ENCODE measurements at places on chromosomes 5 and 9.

- DNase-seq: no peak
These were observed 388.9 kb upstream of the PAPPA start for GRCh38 chr9:115764645-115765044.

DNA sequence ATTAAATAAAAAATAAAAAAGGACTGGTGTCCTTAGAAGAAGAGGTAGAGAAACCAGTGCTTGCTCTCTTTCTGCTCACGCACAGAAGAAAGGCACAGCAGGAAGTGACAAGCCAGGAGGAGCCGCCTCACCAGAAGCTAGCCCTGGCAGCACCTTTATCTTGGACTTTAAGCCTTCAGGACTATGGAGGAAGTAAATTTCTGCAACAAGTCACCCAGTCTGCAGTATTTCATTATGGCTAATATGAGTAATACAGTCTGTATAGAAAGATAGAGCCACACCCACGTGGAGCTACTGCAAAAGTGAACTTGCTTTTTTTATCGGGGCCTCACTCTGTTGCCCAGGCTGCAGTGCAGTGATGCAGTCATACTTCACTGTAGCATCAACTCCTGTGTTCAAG, 68.4 kb downstream of the PDZD2 start:
- DNase-seq: no peak

GRCh38 chr5:109553846-109554245, 135.9 kb upstream of the MAN2A1 start:
- DNase-seq: no peak

DNA sequence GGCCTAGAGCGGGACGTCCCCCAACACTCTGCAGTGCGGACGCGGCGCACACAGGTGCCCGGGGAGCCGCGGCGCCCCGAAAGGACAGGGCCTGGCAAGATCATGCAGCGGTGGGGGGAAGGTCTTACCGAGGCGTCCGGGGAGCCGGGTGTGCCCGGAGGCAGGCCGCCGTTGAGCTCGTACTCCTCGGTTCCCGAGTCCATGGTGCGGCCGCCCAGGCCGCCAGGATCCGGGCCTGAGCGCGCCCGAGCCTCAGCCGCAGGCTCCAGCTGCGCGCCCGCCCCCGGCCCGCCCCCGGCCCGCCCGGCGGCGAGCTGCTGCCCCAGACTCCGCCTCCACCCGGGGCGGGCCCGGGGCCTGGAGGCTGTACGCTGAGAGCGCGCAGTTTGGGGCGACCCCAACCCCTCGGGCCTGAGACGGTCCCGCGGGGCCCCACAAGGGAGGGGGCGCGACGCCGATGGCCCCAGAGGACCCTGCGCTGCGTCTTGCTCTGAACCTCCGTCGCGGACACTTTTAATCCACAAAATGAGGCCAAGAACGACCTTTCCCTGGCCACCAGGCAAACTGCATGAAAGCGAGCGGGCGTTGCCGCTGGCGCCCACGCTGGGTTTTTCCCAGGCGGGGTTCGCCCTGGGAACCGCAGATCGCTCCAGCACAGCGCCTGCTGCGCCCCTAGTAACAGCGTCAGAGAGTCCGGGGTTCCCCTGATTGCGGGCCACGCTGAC, at the start of gene NINJ1:
Gene NINJ1, minus strand, starts transcription at position 237 of the 725 bp plus-strand sequence. Its CDS starts 34 bp downstream, at position 203.
- peak; percentile 96 for DNase-seq

- no peak for DNase-seq
These were observed 291.3 kb downstream of the FBXL7 start for GRCh38 chr5:15791274-15791673.

DNA sequence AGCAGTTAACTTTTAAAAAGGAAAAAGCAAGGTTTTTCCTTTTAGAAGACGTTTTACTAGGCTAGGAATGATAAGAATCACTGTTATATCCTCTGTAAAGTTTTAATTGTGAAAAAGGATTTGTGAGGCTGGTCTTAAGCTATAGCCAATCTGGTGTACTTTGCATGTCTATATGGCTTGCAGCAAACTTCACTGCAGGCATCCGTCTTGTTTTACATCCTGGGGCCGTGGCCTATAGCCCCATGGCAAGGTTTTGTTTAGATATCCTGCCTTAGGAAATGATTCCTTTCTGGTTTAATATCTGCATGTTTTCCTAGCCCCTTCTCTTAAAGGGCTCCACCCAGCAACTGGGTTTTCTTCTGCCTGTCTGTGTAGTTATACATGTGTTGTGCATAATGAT, 272.8 kb downstream of the ICE1 start:
- no peak for DNase-seq

DNA sequence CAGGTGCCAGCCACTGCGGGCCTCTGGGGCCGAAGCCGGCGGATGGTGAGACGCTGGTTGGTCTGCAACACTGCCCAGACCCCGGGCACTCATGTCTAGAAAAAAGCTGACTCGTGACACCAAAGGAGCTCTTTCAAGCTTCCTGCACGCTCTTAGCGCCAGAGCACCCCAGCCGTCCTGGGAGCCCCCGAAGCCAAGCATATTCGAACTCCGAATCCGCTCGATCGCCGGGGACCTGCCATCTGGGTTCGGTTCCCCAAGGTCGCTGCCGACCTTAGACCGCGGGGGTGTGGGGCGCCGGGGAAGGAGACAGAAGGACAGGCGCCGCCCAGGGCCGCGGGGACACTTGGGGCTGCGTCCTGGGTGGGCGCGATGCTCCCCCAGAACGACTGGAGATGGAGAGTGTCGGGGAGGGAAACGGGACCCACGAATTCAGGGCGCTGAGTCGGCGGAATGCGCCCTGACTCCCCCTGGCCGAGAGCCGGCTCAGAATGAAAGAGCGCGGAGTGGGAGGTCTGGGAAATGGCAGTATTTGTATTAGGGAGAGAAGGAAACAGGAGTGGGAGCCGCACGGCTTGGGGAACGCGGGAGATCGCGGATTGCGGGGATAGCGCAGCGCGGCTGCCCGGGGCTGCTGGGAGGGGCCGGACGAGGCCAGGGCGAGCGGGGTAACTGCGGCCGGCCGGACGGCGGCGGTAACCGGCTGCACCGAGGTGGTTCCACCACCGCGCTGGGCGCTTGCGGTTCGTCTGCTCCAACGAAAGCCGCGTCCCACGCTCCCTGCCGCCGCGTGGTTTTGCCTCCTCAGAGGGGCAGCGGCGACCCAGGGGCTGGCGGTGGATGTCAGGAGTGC, 20.1 kb upstream of the MARCHF6 start:
- peak; percentile 52 for DNase-seq

GRCh38 chr5:10745133-10745532, 15.9 kb downstream of the DAP start:
- no peak for DNase-seq

GRCh38 chr5:141051521-141051866, 320 bp downstream of the PCDHB1 start:
- no peak for DNase-seq

- peak; percentile 72 for DNase-seq
These were observed 5.2 kb downstream of the IL13 start for GRCh38 chr5:132662925-132663770.

DNA sequence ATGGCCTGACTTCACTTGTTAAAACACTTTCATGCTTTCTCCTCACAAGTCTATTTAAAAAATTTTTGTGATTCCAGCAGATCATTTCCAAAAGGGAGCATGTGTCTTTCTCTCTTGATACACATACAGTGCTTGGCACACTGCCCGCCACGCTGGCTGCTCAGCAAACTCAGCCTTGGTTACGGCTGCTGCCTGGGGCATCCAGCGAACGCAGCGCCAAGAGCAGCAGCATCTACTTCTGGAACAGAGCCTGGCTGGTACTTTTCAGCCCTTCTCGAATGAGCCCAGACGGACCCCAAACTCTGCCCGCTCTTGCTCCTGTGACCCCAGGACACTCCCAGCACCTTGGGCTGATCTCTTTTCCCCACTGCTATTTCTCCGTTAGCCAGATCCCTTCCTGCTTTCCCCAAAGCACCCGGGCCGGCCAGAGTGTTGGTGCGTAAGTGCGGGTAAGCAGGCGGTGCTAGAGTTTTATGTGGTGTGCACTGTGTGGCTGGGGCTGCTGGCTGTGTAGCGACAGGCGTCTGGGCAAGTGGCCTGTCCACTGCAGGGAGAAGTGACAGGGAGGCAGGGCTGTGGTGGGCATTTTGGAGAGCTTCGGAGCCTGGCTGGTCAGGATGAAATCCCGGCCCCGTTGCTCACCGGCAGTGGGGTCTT, 73.2 kb downstream of the SH3PXD2B start:
- no peak for DNase-seq

GRCh38 chr9:649128-650074, 192.1 kb upstream of the DMRT1 start:
- no peak for DNase-seq

DNA sequence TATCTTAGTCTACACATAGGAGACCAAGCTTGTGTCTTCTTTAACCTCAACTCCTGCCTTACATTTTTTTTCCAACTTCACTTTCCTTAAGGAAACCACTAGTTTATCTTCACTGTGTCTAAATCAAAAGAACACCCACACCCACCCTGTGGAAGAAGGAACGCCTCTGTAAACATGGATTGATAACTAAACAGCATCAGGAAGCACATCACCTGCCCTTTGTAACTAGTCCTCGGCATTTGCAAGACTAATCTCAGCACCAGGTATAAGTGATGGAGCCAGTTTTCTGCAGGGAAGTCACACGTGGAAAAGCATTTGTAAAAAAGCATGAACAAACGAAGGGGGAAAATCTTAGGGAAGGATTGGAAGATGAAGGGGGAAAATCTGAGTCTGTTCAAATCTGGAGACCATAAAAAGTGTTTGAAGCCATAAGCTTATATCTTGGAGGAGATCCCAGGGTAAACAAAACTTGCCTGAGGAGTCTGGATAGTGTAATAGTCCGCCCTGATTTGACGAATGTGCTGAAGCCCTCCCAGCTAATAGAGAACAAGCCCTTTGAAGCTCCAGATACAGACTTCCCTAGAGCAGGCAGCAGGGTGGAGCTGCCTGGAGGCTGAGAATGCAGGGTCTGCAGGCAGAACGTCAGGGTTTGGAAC, 117.3 kb upstream of the LHFPL2 start:
- DNase-seq: no peak

GRCh38 chr9:132239518-132239917, 77.7 kb downstream of the NTNG2 start:
- DNase-seq: no peak

DNA sequence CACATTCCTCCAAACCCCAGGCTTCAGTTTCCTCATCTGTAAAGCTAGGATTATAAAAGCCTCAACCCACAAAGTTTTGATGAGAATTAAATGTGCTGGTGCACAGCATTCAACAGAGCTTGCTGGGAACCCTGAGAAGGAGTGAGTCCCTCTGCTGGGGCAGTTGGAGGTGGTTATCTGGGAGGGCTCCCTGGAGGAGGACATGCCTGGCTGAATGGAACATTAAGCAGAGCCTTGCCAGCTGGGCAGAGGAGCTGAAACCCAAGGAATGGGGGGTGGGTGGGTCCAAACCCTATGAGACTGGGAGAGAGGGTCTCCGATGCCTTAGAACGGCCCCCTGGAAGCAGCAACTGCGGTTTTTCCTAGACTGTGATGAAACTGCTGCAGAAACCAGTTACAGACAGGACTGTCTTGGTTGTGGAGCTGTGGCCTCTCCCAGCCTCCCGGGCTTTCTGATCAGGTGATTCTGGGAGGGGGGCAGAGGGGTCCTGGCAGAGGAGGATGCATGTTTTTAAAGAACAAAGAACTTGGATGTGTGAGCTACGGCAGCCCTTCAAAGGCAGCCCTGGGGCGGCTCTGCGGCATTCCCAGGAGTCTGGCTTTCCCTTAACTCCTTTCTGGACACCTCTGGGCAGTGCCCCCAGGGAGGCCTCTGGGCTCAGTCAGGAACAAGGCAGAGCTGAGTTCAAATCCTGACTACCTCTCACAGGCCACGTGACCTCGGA, 20.8 kb downstream of the FIBCD1 start:
- DNase-seq: no peak

DNA sequence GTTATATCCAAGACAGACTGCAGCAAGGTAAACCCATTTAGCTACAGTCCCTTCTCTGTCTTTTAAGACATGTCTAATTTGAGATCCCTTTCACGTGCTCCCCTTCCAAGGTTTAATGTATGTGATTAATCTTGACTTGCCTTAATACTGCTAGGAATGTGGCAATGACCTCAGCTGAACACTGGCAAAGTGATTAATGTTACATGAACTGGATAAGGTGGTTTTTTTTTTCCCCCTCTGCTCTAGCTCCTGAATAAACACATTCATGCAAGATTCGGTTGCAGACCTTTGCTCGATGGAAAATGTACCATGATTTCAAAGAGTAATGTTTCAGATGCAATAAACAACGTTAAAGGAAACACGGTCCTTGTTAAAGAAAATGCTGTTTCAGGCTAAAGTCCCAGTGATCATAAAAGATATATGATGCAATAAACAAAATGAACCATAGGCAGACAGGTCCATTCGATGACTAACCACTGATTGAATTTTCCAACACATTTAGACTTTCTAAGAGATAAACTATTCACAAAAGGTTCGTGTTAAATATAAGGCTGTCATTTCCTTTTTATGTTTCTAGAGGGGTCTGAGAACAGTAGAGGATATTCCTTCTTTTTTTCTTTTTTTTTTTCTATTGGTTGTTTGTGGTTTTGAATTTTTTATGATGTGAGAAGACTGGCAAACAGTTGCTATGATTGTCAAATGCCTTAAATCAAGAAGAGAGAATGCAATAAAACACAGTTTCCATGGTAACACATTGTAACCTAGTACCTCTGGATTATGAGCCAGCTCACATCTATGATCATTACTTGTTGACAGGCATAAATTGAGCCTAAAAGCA, 44.7 kb upstream of the ZNF608 start:
- DNase-seq: no peak

GRCh38 chr9:38208206-38208901, 139.3 kb upstream of the SHB start:
- DNase-seq: no peak
